Fibroblast of skin of back (primary cell): ENCODE measurements at places on chromosomes 7 and 10.

- DNase-seq = no peak
Observed at GRCh38 chr10:90945491-90946070, 24.7 kb upstream of the ANKRD1 start.

GRCh38 chr7:33298848-33299247 is 169.5 kb downstream of the BBS9 start:
- DNase-seq = no peak

- DNase-seq = no peak
Observed at GRCh38 chr7:157657741-157658740, 321.2 kb downstream of the DNAJB6 start.

DNA sequence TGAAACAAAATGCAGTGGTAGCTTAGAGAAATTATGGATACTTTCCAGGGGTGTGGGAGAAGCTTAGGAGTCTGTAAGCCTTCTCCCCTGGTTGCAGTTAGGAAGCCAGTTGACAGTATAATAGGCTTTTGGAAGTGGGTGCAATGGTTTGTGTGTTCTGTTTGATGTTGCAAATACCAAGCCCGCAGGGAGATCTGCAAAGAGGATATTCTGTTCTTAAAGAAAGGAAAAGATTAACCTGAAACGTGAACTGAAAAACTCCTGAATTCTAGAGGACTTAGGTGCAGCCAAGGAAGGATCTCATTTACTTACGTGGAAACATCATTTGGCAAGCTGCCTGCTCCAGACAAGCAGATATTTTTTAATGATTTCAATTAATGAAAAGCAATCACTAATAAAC is 496.6 kb downstream of the AUTS2 start:
- no peak for DNase-seq

DNA sequence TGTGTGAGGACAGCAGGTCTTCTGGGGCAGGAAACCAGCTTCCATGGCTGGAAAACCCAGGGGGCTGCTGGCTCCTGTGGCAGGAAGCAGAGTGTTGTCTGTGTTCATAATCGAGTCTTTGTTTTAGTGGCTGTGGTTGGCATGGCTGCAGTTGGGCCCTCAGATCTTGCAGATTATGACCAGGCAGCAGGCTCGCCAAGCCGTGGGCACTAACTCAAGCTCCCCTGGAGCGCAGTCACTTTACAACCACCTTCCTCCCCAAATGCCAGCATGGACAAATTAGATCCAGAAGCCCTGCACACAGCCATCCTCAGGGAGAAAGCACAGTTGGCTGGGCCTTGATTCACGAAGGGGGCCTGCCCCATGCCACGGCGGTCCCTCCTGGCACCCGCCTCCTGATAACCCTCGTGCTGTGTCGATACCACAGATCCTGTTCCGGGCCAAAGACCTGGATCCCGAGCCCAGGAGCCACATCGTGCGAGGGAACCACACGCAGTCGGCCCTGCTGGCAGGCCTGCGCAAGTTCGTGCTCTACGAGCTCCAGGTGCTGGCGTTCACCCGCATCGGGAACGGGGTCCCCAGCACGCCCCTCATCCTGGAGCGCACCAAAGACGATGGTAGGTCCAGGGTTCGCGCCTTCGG is 552.5 kb upstream of the FOXK1 start:
- DNase-seq = no peak

GRCh38 chr10:108443636-108444035 is 1279.1 kb upstream of the SORCS1 start:
- no peak for DNase-seq

- DNase-seq = no peak
Observed at GRCh38 chr7:108109221-108109908, 20.8 kb downstream of the LAMB4 start.

DNA sequence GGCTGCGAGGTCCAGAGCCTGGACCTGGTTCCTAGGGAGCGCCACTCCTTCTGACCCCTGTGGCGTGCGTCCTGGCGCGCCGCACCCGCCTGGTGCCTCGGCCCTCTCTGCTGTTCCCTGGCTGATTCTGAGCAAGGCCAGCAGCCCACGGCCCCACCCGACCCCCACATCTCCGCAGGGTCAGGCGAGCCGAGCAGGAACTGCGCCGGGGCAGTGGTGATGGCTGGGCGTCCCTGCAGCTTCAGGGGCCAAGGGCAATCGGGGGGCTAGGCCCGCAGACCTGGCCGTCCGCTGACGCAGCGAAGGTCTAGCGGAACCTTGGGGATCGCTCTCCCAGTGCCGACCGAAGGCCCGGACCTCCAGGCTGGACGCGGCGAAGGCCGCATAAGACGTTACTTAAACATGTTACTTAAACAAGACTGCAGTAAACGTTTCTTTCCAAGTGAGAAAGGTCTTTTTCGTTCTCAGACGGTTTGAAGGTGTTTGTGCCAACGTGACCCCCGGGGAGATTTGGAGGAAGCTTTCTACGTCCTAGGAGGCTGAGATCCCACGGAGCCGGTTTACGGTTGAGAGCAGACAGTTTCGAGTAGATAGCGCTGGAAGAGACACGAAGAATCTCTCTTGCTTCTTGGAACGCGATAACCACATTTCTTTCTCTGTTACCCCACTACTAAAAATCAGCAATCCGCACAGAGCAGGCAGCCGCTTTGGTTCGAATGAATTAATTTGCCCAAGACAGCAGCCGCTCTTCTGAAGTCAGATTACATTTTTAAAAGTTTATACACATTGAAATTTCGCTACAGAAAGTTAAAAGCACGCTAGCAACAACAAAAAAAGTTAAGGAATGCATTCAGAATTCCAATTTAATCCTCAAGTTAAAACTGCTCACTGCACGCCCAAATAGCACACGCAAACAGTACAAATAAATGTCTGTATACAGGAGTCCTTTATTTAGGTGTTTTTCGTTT is 4.9 kb upstream of the NKX2-3 start:
- DNase-seq = no peak

DNA sequence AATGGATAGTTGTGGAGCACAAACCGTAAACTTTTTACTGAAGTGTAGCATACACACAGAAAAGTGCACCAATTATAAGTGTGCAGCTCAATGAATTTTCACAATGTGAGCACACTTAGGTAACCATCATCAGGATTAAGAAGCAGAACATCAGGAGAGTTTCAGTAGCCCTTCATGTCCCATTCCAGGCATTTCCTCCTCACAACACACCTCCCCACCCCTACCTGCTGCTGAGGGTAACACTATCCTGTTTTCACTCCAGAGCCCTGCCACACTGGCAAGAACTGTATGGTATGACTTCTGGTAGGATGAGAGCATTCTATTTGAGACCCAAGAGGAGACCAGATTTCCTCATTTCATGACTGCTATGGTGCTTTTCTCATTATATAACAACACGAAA is 166.5 kb downstream of the PPP1R3A start:
- no peak for DNase-seq

DNA sequence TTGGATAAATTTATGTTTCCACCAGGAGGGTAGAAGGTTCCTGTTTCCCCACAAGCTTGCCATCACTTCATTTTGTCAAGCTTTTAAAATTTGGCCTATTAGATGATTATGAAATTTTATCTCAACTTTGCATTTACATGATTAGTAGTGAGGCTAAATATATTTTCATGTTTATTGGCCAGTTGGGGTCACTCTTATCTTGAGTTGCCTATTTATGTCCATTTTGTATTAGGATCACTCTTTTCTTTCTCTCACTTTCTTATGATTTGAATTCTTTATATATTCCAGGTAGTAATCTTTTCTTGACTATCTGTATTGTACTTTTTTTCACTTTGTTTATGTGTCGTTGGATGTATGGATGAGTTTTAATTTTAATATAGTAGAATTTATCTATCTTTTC is 218.6 kb upstream of the SLC26A5 start:
- no peak for DNase-seq

DNA sequence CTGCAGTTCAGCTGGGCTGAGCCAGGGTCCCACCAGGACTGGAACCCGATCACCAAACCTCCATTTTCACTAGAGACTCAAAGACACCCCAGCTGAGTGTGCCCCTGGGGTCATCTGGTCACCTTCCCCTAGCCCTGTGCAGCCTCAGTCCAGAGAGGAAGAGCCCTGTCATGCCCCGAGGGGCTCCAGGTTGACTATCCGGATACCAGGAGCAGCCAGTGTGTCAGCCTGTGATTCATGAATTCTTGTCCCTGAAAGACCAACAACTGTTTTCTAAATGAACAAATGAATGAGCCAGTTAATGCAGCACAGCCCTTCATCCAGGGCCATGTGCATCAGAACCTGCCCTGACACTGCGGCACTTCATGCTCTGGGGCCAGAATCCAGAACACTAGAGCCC is 201.9 kb upstream of the TCERG1L start:
- DNase-seq = no peak

- peak; percentile 52 for DNase-seq
Observed at GRCh38 chr10:84423719-84424118, 95.3 kb downstream of the CCSER2 start.

GRCh38 chr10:60387531-60387930 is 2.1 kb downstream of the ANK3 start:
- DNase-seq = no peak

DNA sequence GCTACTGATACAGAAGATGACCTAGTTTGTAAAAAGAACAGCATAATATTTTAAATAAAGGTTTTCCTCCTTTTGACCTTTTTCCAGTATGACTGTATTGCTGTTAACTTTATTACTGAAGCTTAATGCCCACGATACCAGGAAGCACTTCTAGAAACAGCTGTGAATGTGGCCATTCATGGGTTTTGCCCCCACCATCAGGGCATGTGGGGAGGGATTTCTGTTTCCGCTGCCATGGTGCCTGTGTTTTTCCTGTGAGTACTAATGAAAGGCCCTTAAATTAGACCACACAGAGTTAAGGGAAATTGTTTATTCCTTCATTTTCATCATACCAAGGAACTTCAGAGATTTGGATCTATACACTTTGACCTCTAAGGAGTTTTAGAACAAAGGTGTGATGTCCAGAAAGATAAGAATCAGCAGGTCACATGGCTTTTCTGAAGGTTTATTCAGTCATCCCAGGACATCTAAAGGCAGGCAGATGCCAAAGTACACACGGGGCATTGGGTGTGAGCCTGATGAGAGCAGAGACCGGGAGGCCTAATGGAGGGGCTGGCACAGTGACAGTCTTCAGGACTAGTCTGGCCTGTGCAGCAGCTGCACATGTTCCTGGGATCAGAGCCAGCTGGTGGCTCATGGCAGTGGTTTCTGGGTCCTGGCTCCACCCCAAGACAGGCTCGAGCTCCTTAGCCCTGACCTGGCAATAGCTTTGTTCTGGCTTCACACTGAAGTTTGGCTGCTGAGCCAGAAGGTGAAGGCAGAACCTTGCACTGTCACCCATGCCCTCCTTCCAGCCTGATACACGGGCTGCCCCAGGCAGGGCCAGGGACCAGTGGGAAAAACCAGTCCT is 190.9 kb downstream of the REEP3 start:
- DNase-seq = peak; percentile 97

DNA sequence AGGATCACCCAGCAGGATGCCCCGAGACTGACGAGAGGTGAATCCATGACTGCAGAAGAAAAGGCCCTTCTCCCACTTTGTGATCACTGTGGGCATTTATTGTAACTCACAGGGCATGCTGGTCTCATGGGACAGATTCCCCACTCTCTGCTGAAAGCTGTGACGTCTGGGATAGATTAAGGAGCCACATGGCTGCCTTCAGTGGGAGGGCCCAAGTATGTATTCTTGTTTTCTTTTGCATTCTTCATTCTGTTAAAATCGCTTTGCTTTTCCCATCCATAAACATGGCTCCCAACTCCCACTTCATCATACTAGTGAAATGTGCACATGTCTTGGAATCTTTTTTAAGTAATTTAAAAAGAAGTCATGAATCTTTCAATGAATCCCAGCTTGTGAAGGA is 67.2 kb downstream of the FAM107B start:
- peak; percentile 83 for DNase-seq

GRCh38 chr10:24668247-24668646 is 55.4 kb downstream of the ARHGAP21 start:
- DNase-seq = no peak

DNA sequence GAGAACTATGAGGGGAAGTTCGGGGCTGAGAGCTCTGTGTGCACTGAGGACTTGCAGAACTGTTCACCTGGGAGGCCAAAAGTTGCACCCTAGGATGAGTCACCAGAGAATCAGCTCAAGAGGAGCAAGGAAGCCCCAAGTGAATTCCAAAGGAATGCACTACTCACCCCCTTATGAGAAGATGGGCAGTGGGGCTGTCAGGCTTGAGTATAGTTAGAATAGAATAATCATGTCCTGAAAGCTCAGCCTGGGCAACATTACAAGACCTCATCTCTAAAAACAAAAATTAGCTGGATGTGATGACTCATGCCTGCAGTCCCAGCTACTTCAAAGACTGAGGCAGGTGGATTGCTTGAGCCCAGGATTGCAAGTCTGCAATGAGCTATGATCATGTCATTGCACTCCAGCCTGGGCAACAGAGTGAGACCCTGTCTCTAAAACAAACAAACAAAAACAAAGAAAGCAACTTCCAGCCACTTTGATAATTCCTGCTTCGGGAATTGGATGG is 30.0 kb downstream of the MAP3K8 start:
- peak; percentile 65 for DNase-seq

DNA sequence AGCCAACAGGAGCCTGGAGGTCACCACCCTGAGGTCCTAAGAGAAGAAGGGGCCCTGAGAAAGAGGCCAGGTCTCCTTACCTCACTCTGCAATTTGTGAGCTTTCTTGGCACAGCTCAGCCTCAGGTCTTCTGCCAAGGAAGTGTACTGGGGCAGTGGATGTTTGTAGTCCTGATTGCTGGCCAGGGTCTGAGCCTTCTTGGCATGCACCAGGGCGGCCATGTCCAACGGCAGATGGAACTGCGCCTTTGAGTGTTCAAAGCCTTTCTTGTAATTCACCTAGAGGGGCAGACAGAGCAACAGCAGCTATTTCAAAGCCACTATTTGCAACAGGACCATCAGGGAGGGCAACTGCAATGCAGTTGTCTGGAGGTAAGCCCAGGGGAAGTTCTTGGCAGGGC is 51.7 kb downstream of the NRAP start:
- no peak for DNase-seq

GRCh38 chr10:130220251-130221185 is 84.3 kb downstream of the GLRX3 start:
- no peak for DNase-seq

- no peak for DNase-seq
Observed at GRCh38 chr7:135251496-135252391, 18.1 kb downstream of the STRA8 start.

- no peak for DNase-seq
Observed at GRCh38 chr7:69826283-69826682, 228.0 kb downstream of the AUTS2 start.

GRCh38 chr10:102421507-102421756 is 796 bp downstream of the FBXL15 start:
- DNase-seq = no peak

GRCh38 chr7:38584443-38585210 is 46.5 kb downstream of the AMPH start:
- DNase-seq = peak; percentile 93

GRCh38 chr10:90818736-90819135 is 39.1 kb downstream of the HTR7 start:
- no peak for DNase-seq

GRCh38 chr10:124298891-124299290 is 119.8 kb downstream of the OAT start:
- no peak for DNase-seq

DNA sequence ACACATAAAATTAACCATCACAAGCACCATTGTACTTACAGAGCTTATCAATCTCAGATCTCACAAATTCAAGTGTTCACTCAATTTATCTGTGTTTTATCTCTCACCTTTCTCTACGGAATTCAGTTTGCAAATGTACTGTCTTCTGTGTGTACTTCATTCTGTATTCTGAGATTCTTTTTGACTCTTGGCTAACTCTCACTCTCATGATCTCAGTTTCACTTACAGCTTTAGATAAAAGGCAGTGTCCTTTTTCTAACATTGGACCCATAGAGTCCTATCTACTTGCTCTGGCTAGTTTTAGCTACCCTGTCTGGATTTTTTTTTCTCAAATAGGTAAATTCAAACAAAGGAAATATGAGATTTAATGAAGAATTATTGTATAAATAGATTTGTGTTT is 176.0 kb downstream of the CCDC7 start:
- DNase-seq = no peak
